ENCODE measurements at places on chromosomes 1 and 21.

DNA sequence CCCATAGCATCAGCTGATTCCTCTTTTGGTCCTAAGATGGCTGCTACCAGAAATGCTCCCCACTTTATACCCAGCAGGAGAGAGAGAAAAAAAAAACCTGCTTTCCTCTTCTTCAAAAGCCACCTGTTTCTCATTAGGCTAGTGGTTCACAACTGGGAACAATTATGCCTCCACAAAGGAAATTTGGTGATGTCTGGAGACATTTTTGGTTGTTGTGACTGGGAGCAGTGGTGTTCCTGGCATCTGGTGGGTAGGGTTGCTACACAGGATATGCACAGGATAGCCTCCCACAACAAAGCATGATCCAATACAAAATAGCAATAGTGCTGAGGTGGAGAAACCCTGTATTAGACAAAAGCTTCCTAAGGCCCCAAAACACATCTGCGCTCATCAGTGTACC lies 38.5 kb upstream of the SGIP1 start:
- no peak overlapping the region for H3K4me3 ChIP-seq
- H3K4me1 ChIP-seq = no peaks in the 10 kb centered on the region
- DNase-seq = no peak
- H3K27ac ChIP-seq = no peak overlapping the region
- H3K27me3 ChIP-seq = peaks cover 10% of the 10 kb centered on the region
- H3K36me3 ChIP-seq = no peaks in the 10 kb centered on the region

DNA sequence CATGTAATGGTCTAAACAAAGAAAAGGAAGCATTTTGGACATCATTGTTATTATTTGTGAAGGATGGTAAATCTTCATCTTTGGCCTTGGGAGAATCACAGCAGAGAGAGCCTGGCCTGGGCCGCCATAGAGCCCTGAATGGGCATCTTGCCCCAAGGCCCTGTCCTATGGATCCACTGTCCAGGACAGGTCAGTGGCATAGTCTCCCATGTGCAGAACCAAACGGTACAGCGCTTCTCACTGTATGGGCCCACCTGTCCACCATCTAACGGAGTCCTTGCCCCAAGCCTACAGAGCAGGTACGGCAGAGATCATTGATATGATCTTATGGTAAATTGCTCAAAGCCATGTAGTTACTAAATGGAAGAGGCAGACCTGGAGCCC lies 185.7 kb downstream of the FOXD2 start:
- no peaks in the 10 kb centered on the region for H3K27me3 ChIP-seq
- no peak overlapping the region for H3K27ac ChIP-seq
- peaks cover 27% of the 10 kb centered on the region for H3K4me1 ChIP-seq
- DNase-seq = no peak
- no peak overlapping the region for H3K4me3 ChIP-seq
- no peaks in the 10 kb centered on the region for H3K36me3 ChIP-seq

DNA sequence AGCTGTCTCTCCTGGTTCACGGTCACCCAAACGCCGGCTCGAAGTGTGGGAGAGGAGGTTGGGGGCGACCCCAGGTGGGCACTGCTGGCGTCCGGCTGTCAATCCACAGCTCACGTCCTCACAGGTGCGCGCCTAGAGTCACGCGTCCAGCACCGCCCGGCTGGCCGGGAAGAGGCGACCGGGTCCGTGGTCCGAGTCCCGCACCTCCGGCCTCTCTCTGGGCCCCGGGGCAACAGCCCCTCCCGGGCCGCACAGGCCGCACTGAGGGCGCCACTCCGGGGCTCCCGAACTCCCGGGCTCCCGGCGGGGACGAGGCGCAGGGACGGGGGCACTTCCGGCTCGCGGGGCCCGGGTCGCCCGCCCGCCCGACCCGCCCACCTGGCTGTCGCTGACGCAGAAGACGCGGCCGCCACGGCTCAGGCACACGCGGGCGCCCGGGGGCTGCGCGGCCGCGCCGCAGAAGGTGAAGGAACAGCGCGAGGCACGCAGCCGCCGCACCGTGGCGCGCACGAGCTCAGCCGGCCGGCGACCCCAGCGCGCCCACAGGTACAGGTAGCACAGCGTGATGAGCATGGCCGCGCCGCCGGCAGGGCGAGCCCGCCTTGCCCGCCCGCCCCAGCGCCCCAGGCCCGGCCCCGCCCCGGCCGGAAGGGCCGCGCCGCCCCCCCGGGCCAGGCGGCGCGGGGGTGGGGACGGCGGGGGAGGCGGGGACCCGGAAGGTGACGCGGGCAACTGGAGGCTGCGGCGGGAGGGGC lies at the start of gene HLCS:
HLCS (minus strand) TSS at position 604 of the 755 bp plus-strand sequence; CDS start at position 573, 31 bp downstream.
- H3K36me3 ChIP-seq = no peaks in the 10 kb centered on the region
- H3K4me1 ChIP-seq = peaks cover 16% of the 10 kb centered on the region
- peaks cover 2% of the 10 kb centered on the region for H3K27me3 ChIP-seq
- peak within 1 kb of the TSS; percentile 53 for H3K27ac ChIP-seq

- H3K4me1 ChIP-seq = no peaks in the 10 kb centered on the region
- H3K27me3 ChIP-seq = no peaks in the 10 kb centered on the region
- H3K4me3 ChIP-seq = no peak overlapping the region
Measured at GRCh38 chr1:248155927-248156326, 11.0 kb downstream of the OR2M5 start.

DNA sequence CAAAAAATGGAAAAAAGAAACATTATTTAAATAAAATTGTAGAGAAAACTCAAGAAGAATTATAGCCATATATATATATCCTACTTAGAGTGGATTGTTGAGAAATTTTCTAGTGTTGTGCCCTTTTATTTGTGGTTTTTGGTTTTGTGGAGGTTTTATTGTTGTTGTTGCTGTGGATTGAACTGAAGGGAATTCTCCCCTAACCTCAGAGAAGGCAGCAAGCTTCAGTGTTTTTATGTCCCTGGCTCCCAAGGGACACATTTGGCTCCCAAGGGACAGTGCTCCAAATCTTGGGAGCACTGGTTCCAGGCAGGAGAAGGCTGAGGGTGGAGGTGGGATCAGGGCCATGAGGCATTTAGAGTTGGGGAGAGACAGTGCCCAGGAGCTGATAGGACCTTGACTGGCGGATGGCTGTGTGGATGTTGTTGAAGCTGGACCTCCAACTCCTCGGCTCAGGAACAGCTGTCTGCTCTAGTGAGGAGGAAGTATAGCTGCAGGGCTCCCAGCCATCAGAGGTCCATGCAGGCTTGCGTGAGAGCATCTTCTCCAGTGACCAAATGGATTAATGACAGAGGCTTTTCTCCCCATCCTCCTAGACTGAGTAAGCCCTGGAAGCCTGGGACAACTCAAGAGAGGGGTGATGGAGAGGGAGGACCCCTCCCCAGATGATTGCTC lies 100.5 kb downstream of the TEX35 start:
- H3K4me3 ChIP-seq = no peak overlapping the region
- no peak overlapping the region for H3K27ac ChIP-seq
- H3K36me3 ChIP-seq = peaks cover 3% of the 10 kb centered on the region
- no peaks in the 10 kb centered on the region for H3K27me3 ChIP-seq
- DNase-seq = no peak

Measured in neural crest cell (in vitro differentiated cells).